Effector memory CD4-positive, alpha-beta T cell (primary cell): ENCODE measurements at places on chromosomes 5 and 9.

GRCh38 chr5:171840066-171840465 is 54.4 kb downstream of the SMIM23 start:
- no peak for DNase-seq

DNA sequence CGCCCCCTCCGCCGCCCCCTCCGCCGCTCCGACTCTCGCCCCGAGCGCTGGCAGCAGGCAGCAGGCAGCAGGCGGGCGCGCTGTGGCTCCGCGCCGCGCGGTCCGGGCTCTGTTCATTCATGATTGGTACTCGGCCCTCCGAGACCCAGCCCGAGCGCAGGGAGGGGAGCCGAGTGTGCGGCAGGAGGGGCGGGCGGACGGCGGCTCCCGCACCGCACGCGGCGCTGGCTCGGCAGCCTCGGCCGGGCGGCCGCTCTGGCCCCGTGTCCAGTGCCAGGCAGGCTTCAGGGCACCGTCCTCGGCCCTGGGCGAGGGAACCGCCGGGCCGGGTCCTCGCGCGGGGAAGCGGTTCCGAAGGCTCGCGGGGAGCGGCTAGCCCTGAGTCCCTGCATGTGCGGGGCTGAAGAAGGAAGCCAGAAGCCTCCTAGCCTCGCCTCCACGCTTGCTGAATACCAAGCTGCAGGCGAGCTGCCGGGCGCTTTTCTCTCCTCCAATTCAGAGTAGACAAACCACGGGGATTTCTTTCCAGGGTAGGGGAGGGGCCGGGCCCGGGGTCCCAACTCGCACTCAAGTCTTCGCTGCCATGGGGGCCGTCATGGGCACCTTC is at the start of gene KCNIP1:
Gene KCNIP1, plus strand, starts transcription at position 31 of the 607 bp plus-strand sequence.
- DNase-seq: no peak

DNA sequence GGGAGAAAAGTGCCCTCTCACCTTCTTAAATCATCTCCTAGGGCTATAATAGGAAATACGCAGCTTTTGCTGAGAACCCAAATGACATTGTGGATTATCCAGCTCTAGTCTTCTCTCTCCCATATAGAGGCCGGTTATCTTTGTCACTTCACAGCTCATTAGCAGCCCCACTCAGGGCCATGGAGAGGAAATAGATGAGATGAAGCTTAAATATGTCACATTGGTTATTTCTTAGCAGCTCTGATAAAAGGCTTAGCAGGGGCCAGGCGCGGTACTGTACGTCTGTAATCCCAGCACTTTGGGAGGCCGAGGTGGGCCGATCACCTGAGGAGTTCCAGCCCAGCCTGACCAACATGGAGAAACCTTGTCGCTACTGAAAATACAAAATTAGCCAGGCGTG is 90.0 kb downstream of the GHR start:
- no peak for DNase-seq

DNA sequence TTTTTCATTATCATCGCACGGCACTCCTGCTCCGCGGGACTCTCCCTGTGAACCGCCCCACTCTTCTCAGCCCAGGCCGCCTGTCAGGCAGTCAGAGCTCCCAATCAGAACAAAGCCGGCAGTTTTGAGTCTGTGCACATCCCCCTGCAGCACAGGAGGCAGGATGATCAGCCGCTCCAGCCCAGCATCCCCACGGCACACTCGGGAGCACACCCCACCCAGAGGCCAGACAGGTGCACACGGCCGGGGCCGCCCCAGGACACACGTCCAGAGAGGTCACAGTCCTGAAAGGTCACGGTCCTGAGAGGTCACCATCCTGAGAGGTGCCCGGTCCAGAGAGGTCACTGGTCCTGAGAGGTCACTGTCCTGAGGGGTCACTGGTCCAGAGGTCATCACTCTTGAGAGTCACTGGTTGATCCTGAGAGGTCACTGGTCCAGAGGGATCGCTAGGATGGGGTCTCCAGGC is 8.4 kb downstream of the TPPP start:
- DNase-seq: no peak

DNA sequence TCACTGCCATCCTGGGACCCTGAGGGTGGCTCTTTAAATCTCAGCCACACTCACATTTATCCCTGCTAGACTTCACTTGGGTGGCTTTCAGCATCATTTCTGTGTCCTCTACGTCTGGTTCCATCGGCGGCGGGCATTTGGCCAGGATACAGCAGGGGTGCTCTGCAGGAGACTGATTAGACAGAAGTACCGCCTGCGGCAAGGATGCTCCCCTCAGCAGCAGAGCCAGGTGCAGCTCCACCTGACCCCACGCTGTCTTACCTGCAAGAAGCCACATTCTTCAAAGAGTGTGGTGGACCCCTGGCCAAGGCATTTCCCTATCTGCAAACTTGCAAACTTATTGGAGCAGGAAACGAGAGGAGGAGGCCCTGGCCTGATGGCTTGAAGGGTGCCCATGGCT is 309.8 kb upstream of the IRX4 start:
- DNase-seq: no peak

GRCh38 chr9:78692871-78693270 is 395.9 kb downstream of the PSAT1 start:
- DNase-seq: no peak

GRCh38 chr9:14768405-14769229 is 46.1 kb upstream of the CER1 start:
- no peak for DNase-seq

DNA sequence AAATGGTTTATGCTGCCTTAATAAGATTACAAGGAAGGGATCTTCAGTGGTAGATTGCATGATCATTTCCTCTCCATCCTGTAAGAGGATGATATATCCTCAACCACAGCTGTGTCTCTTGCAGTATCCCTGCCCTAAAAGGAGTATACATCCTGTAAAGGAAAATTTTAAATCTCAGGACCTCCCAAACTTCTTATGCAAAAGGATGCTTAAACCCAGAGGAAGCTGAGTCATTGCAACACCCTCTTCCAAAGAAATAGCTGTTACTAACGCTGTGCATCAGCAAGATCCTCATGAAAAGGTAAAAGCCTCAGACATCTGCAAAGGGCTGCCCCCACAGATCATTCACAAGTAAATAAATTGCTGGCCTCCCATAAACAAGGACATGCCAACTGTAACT is 599.0 kb downstream of the PRELID2 start:
- DNase-seq: no peak

GRCh38 chr9:121365564-121365963 is 4.5 kb downstream of the STOM start:
- DNase-seq: no peak

GRCh38 chr5:16539169-16539666 is 73.6 kb upstream of the ZNF622 start:
- DNase-seq: no peak

- DNase-seq: peak; percentile 29
Measured at GRCh38 chr9:128420651-128421481, at the start of gene CERCAM. CERCAM (plus strand) TSS chr9:128420857; CDS start chr9:128420878, 21 bp downstream.

DNA sequence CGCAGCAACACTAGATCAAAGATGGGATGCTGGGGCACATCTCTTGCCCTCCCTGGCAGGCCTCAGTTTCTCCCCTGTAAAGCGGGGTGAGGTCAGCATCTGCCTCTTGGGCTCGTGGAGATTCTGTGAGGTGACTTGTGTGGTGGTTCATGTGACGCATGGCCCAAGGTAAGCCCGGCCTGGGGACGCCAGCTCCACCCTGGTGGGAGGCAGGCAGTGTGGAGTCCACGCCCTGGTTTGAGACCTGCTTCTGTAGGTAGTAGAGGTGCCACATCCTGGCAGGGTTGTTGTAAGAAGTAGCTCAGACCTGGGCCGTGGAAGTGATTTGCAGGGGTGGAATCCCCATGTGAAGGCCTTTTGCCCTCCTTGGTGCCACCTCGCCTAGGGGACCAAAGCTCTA is 101.5 kb downstream of the DAB2IP start:
- DNase-seq: no peak

GRCh38 chr5:127667926-127668325 is 19.0 kb downstream of the CTXN3 start:
- no peak for DNase-seq

GRCh38 chr5:95872346-95873268 is 50.1 kb upstream of the GLRX start:
- DNase-seq: no peak

DNA sequence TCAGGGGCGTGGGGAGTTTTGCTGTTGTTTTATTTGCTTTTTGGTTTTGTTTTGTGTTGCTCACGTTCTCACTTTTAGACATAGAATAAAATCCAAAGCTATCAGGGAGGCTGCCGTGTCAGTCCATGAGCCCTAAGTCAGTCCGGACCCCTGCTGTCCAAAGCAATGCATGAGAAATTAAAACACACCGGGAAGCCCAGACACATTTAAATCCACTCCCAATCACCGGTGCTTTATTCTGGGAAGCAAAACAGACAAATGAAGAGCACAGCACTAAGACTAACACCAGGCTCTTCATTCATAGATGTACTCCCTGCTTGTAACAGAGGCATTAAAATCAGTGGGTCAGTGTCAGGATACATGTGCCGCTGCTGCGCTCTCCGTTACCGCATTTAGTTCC is 180.9 kb downstream of the IRX2 start:
- no peak for DNase-seq

GRCh38 chr5:158634714-158635113 is 465.0 kb downstream of the EBF1 start:
- DNase-seq: no peak

- no peak for DNase-seq
Measured at GRCh38 chr5:117551236-117551635, 976.6 kb upstream of the SEMA6A start.

DNA sequence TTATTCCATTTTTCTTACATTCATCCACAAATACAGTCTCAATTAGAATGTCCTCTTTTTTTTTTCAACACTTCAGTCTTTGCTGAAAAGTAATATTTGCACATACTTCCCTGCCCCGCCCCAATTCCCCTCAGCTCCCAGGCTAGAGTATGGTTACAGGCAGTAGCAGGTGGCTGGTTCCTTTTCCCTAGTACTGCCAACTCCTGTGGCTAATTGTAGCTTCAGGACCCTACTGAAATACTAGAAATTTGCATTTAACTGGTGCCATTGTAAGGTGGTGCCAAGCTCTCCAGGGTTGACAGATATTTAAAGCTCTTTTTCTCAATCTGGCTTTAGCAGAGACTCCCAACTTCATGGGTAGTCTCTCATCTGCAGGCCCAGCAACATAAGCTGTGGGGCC is 80.3 kb downstream of the FAM81B start:
- no peak for DNase-seq

DNA sequence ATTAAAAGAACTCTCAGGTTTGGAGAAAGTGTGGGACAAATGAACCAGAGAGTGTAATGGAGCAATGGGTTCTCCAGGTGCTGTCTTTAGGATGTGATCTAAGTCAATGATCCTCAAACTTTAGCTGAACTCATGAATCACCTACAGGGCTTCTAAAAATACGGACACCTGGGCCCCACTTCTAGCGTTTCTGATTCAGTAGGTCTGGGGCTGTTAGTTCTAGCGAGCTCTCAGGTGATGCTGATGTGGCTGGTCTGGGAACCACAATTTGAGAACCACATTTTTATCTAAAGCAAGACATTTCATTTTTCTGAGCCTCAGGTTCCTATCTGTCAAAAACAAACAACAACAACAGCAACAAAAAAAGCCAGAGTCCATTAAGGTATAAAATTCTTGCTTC is 35.1 kb upstream of the PCA3 start:
- DNase-seq: no peak

DNA sequence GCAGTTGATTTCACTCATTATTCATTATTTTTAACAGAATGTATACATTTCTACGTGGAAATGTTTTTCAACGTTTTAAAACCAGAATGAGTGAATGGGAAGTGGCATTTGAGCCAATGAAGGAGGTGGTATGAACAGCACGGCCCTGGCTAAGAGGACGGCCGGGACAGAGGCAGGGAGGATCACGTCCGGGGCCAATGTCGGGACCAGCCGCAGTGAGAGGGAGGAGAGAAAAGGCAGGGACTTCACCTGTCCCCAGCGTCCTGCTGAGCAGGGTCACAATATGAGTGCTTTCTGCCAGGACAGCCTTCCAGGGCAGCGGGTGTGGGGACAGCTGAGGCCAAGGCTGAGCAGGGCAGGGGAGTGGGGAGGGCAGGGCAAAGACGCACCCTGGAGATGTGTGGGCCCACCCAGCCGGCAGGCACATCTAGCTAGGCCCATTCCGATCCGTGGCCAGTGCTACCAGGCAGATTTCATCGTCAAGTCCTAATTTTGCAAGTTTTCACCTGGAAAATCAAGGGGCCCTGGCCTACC is 148.0 kb upstream of the PHYKPL start:
- no peak for DNase-seq

GRCh38 chr9:125829743-125830142 is 82.6 kb downstream of the PBX3 start:
- peak; percentile 30 for DNase-seq

- DNase-seq: no peak
Measured at GRCh38 chr5:160181965-160182622, 47.2 kb upstream of the FABP6 start.

GRCh38 chr9:17881371-17881770 is 302.5 kb downstream of the SH3GL2 start:
- no peak for DNase-seq

DNA sequence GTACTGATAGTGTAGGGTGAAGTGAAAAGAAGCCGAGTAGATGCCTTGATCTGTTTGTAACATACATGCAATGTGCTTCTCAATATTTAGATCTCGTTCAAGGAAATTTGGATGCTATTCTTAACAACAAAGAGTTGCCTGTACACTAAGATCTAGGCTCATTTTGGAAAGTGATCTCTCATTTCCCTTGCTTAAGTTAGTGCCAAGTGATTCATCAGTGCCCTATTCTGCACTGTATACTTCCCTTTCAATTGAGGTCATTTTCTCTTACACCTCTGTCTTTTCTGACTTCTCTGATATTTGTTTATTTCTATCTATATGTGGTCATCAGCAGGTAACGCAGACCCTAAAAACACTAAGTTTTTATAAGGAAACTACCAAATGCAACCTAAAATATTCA is 528.6 kb upstream of the PTPRD start:
- DNase-seq: no peak
